ENCODE measurements at places on chromosomes 5 and 9.

GRCh38 chr5:98795243-98795642, 21.8 kb downstream of the RGMB start:
- no peak for DNase-seq

DNA sequence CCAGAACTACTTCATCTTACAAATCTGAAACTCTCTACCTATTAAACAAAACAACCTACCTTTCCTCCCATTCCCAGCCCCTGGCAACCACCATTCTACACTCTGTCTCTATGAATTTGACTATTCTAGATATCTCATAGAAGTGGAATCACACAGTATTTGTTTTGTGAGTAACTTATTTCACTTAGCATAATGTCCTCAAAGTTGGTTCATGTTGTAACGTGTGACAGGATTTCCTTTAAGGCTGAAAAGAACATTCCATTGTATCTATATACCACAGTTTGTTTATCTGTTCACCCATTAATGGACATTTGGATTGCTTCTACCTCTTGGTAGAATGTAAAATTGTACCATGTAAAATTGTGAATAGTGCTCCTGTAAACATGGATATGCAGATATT, 70.1 kb upstream of the NXNL2 start:
- no peak for DNase-seq

- no peak for DNase-seq
Observed at GRCh38 chr5:62273687-62274086, 32.3 kb upstream of the KIF2A start.

DNA sequence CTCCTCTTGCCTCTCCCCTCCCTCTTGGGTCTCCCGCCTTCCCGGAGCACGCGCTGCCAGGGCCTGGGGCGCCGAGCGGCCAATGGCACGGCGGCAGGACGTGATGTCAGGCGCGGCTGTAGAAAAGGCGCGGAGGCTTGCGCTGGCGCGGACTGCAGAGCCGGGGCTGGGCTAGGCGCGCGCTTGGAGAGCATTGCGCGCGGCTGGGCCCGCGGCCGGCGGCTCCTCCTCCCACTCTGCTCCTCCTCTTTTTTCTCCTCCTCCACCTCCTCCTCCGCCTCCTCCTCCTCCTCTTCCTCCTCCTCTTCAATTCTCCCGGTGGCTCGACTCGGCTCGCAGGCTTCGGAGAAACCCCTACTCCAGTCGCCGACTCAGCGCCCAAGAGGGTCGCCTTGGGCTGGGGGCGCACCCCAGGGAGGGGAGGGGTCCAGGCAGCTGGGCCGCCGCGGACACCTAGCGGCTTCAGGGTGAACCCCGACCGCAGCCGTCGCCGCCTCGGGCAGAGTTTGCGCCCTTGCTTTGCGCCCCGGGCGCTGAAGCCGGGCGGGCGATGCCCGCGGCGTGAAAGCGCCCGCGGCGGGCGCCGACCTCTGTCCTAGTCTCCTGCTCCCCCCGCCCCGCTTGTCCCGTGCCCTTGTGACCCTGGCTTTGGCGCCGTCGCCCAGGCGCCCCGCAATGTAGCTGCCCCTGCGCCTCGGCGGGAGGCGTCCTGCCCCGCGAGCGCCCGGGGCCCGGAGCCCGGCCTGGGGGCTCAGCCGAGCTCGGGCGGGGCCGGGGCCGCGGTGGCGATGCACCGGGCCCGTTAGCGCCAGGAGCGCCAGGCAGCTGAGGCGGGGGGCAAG, at the start of gene LHX2:
LHX2 (plus strand) TSS at position 309 of the 842 bp plus-strand sequence. CDS start 581 bp downstream, outside the sequence.
- peak; percentile 82 for DNase-seq

DNA sequence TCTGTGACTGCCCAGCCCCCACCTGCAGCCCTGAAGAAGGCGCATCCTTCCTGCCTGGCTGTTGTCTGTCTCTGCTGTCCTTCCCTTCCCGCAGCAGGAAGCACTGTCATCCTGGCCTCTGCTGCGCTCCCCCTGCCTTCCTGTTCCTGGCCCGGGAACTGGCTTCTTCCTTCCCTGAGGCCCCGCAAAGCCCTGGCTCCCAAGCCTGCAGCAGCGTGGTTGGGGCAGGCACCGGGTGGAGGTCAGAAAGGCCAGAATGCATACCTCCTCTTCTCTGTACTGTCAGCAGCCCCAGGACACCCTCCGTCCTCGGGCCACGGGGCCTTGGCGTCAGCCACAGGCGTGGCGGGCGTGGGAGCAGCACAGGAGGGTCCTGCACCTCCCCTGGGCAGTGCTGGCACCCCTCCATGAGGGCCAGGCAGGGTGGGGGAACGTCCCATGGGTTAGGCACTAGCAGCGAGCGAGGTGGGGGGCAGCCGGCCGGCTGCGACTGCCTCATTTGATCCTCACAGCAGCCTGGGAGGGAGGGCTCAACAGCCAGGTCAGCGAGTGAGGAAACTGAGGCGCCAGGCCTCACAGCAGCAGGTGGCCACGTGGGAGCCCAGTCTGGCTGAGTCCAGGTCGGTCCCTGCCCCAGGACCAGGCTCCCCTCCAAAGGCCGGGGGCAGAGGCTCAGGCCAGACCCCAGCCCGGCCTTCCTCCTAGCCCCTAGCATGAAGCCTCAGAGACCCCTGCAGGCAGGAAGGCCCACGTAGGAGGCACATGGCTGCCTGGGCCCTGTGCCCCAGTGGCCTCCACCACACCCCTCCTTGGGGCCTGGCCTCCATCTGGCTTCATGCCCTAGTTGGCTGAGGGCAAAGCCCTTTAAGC, 9.4 kb downstream of the FLT4 start:
- no peak for DNase-seq

GRCh38 chr9:124197177-124198095, 60.3 kb upstream of the NEK6 start:
- no peak for DNase-seq

DNA sequence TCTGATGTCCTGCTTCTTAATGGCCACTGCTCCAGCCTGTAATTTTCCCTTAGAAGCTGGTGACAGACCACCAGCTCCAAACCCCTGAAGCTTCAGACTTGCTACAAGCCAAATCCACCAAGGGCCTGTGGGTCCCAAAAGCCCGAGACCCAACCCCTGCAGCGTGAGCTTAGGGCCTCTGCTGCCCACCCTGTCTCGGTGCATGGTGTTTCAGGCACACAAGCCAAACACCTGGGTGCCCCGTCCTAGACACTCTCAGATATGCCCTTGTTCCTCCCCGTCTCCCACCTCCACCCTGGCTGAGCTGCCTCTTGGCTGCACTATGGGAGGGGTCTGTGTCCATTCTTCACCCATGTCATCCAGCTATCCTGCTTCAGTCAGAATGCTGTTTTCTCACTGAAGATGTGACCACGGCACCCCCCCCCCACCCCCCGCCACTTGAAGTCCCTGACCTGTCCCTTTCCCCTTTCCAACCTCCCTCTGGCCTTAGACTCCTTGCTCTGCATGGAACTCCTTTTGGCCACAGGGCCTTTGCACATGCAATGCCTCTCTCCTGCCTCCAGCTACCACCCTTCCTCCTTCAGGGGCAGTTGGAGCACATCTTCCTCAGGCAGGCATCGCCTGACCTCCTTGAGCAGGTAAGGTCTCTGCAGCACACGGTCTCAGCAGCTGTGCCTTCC, 55.8 kb downstream of the ZNF354C start:
- DNase-seq: no peak

DNA sequence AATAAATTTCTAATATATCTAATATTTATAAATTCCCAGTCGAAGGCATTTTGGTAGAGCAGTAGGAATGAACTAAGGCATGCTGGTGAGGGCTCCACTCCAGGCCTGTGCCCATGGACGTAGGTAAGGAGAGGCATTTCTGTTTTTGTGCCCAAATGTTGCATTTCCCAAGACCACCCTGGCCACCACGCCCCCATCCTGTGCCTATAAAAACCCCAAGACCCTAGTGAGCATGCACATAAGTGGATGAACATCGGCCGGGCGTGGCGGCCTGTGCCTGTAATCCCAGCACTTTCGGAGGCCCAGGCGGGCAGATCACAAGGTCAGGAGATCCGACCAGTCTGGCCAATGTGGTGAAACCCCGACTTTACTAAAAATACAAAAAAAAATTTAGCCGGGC, 10.1 kb upstream of the MTMR12 start:
- no peak for DNase-seq

DNA sequence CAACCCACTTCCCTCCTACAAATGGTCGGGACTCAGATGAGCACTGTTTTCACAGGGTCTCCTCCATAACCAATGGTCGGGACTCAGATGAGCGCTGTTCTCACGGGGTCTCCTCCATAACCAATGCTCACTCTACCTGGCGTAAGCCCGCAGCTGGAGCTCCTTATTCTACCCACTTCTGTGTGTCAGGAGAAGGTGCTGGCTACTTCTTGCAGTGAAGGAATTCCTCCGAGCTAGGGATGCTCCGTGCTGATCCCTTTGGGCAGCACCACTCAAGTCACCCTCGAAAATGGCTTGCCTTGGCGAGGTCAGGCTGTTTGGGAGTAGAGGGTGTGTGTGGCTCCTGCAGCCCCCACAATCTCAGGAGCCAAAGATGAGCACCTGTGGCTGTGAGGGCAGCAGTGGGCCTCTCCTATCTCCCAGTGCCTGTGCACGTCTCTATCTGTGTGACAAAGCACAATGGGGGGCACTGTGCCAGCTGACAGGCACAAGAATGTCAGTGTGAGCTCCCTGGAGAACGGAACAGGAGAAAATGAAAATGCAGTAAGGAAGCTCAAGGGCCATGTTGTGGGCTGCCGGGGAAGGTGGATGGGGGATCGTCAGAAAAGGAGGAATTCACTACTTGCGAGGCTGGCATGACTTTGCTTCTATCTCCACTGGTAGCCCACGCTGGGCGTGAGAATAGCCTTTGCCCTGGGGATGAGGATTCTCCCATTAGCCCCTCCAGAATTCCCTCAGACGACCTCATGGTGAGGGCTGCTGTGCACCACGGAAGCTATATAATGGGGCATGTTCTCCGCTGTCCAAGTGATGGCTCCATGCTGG, 3.9 kb upstream of the BTNL9 start:
- no peak for DNase-seq

DNA sequence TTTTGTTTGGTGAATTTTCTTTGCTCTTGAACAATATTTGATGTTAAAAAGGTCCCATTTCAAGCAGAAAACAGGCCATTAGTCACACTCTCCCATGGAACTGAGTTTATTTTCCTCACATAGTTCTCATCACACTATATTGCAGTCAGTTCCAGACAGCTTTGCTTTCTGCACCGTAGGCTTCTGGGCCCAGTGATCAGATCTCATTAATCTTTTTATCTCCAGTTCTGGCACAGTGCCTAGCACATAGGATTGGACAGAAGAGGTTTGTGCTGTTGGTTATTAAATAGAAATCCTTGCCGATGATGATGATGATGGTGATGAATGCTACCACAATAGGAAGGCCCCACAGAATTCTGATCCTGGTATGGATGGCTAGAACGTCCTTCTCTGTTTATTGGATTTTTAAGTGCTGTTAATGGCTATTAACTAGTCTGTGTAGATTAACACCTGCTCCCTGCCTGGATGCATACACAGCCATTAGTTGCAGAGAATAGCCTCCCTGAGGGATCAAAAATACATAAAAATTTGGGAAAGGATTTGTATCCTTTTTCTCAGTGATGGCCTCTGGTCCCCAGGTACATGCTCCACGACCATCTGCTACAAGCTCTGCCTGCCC, 52.0 kb upstream of the NTRK2 start:
- no peak for DNase-seq

GRCh38 chr9:90841213-90841612, 39.6 kb downstream of the SYK start:
- no peak for DNase-seq

- no peak for DNase-seq
Observed at GRCh38 chr9:90735952-90736351, 65.7 kb upstream of the SYK start.

DNA sequence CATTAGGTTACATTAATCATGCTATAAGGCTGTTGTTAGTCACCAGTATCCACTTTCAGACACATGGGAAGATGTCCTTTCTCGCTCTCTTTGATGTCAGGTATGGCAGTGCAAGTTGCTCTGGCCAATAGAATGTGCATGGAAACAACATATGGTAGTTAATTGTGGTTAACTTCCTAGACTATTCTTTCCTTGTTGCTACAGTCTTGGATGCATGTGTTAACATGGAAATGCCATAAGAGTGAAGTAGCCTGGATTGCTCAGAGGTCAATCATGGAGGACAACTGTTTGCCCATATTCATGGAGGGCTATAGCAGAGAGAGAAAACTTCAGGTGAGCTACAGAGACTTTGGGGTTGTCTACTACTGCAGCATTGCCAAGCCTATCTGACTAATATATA, 245.8 kb upstream of the GAS1 start:
- DNase-seq: peak; percentile 44

DNA sequence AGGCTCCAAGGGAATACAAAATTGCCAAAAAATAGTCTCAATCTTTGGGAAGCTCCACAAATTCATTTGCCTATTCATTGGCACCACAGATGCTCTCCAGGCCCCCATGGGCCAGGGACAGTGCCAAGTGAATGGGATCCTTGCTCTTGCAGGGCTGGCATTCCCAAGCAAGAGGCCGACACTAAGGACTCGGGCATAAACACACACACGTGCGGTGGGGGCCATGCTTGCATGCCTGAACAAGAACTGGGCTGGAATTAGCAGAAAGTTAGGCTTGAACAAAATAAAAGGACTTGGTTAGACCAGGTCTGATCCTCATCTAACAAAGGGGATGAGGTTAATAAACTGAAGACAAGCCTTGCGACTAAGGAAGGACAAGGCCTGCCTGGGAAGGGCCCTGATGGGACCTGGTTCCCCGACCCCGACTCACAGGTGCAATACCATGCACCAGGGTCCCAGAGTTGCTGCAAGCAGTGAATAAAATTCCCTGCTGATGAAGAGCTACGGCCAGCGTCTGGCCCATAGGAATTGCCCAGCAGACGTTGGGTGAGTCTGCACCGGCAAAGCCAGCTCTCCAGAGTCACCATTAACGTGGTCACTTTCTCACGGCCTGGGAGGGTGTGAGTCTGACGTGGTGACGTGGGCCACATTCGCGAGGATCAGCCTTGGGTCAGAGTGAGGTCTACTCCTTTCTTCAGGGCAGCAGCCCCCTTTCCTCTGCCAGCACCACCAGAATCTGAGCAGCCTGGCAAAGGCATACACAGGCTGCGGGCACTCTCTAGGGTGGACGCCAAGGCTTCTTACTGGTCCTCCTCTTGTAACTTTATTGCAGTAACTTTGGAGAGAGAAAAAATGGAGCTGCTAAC, 77.4 kb upstream of the FCN1 start:
- DNase-seq: no peak

DNA sequence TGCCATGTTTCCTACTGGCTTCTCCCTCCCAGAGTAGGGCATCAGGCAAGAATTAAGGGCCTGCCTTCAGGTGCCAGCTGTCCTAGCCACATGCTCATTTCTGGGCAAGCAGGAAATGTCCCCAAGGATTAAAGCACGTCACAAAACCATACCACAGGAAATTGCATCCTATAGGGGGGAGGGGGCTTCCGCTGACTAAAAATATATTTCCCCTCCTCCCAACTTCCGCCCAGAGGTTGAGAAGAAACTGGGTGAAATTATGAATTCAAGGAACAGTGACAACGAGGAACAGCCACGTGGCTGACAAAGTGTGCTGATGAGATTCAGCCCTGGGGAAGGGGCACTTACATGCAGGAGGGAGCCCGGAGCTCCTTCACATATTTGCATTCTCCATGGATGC, 4.1 kb downstream of the HBEGF start:
- DNase-seq: peak; percentile 47

- peak; percentile 1 for DNase-seq
Observed at GRCh38 chr9:7656636-7657035, 142.9 kb downstream of the DMAC1 start.

- DNase-seq: no peak
Observed at GRCh38 chr9:5532306-5532705, 22.0 kb downstream of the PDCD1LG2 start.

GRCh38 chr5:140509898-140510297, 37.6 kb upstream of the EIF4EBP3 start:
- DNase-seq: no peak

GRCh38 chr9:33178972-33179697, 12.0 kb upstream of the B4GALT1 start:
- DNase-seq: no peak
